ENCODE measurements at places on chromosomes 1 and 21.

- DNase-seq, result no peak
Observed at GRCh38 chr1:55893155-55893554, 678.0 kb upstream of the USP24 start.

GRCh38 chr1:204725821-204726448 is 40.4 kb upstream of the LRRN2 start:
- DNase-seq, result no peak

GRCh38 chr1:940107-941014 is 16.6 kb downstream of the SAMD11 start:
- DNase-seq, result no peak

GRCh38 chr1:161258439-161259344 is at the start of gene PCP4L1:
Gene PCP4L1 (plus strand): TSS chr1:161258745. CDS start chr1:161258975, 230 bp downstream.
- DNase-seq, result peak; percentile 15

GRCh38 chr21:39713905-39714304 is 31.1 kb upstream of the IGSF5 start:
- no peak for DNase-seq

DNA sequence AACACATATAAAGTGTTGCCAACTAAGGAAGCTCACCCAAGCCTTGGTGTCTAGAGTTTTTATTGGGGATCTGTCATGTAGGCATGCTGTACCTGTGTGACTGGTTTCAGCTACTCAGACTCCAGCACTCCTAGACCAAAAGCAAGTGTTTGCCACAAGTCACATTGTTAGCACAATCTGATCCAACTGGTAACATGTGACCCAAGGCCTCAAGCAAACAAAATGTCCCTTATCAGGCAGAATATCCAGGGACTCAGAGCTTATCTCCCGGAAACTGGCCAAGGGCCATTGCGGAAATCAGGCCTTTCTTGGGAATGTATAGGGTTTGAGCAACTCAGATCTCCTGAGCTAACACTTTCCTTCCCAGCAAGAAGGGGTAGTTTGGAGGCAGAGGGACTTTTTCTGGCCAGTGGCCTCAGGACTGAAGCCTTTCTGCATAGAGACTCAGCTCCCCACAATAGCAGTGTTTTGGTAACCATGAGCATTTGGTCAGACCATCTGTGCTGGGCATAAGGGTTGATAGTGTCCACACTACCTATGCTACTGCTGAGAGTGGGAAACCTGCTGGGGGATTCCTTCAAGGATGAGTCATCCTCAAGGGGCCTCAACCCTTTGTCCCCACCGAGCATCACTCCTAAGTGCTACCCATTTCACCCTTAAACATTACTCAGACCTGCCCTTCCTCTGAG is 29.6 kb downstream of the NHLH2 start:
- no peak for DNase-seq

DNA sequence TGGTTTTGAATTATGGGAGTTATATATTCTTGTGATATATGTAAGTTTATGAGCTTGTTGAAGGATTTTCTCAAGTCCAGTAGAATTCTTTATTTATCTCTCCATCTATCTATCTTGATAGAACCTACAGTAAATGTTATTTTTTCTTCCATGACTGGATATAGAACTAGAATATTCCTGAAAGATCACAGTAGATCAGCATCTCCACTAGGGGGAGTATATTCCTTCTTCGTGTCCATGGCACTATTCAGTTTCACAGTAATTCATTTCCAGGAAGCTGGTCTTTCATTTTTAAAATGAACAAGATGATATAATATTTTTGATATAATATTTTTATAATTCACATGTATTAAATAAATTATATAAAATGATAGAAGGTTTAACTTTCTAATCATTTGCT is 18.8 kb downstream of the TMPRSS15 start:
- no peak for DNase-seq

- DNase-seq, result no peak
Observed at GRCh38 chr1:234658138-234658537, 48.2 kb upstream of the IRF2BP2 start.

DNA sequence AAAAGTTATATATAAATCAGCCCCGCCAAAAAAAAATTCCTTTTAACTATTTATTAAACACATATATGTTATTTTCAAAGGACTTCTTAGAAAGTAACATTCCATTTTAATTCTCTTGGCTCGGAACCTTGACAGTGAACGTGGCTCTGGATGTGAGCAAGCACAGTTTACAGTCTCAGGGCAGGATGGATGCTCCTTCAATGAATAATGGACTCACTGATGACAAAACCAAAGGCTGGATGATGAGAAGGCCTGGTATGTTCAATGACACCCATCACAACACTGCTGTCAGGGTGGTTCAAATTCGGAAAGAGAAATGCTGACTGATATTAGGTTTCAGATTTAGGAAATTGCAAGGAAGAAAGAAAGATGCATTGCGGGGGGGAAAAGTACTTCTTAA is 148.8 kb downstream of the SIPA1L2 start:
- DNase-seq, result no peak

- DNase-seq, result no peak
Observed at GRCh38 chr1:93961906-93962305, 52.7 kb upstream of the GCLM start.

GRCh38 chr1:207025146-207025880 is 7.2 kb downstream of the C1orf116 start:
- DNase-seq, result no peak

DNA sequence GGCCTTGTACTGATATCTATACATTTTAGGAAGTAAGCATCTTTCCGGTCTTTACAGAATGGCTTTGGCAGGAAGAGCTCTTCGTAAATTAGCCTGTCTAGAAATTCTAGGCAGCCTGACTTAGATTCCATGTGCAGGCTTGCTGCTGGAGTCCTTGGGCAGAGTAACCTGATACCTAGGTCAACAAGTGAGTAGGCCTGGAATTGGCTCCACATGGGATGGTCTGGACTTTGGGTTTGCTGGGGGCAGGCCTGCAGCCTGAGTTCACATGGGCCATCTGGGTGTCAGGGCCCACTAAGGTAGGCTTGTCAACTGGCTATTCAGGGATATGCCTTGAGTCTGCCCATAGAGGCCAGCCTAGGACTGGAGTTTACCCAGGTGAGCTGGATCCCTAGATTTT is 59.6 kb upstream of the CYYR1 start:
- DNase-seq, result no peak

DNA sequence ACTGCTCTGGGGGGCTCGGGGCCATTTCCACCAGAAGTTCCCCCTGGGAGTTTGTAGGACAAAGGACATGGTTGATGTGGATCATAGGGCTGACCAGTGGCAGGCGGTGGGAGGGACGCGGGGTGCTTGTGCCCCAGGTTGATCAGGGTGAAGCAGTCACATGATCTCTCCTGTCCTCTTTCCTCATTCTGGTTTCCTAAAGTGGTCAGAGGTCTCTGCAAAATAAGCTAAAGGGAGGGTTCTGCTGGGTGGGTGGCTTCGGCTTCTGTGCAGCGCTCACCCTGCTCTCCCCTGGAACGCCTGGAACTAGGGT is 9.2 kb downstream of the PDXK start:
- DNase-seq, result no peak

DNA sequence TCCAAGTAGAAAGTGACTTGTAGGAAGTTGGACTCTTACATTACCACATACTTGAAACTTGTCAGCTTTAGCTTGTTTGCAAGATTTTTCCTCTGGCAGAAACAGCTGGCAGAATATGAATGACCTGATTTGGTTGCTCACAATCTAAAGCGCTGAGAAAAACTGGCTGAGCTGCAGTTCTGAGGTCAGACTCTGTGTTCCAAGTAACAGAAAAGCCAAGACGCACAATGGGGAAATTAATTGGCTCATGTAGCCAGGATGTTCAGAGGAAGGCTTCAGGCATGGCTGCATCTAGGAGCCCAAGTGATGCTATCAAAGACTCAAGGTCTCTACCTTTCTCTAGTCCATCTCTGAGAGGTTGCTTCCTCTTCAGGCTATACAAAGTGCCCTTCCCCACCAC is 27.0 kb downstream of the ALPL start:
- no peak for DNase-seq

DNA sequence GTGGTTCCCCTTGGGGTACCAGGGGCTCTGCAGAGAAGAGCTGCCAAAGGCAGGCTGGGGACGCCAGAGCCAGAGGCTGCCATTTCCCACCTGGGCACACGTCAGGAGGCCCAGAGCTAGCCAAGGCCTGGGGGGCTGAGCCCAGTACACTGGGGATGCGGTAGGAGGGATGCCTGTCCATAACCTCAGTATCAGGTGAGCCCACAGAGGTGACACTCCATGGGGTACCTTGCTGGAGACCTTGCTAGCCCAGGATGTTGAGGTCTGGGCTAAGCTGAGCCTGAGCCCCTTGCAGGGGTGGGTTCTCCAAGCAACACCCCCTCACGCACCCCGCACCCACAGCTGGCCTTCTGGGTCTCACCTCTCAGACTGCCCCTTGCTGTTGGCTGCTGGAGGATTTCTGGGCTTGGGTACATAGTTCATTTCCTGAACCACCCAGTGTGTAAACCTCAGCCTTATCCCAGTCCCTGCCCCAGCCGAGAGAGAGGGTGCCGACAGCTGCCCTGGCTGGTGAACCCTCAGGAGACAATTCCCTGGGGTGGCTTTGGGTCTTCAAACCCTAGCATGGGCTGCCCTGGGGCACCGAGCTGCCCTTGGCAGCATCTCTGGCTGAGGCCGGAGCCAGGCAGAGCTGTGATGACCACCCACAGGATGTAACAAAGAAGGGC is 92.5 kb upstream of the VAMP3 start:
- no peak for DNase-seq

DNA sequence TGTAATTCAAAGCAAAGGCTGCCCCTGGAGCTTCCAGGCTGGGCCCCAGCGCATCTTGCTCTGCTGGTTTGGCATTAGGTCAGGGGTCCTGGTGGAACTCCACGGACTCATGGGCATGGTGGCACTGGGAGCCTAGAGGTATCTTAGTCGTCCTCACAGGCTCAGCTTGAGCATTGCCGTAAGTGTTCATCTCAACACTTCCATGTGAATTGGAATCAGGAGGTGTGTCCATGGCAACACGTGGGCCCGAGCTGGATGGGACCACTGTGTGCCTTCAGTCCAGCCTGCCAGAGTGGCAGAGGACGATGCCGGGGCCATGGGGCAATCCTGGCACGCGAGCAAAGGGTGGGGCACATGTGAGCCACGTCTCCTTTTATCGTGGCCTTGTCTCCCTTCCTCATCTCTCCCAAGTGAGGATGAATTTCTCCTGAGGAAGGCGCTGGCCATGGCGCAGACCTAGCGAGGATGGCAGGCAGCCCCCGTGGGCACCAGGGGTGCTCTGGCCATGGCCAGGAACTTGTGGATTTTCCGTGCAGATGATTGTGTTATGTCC is 47.0 kb downstream of the AGPAT3 start:
- no peak for DNase-seq

- DNase-seq, result no peak
Observed at GRCh38 chr1:10516925-10517676, 42.4 kb downstream of the PEX14 start.

DNA sequence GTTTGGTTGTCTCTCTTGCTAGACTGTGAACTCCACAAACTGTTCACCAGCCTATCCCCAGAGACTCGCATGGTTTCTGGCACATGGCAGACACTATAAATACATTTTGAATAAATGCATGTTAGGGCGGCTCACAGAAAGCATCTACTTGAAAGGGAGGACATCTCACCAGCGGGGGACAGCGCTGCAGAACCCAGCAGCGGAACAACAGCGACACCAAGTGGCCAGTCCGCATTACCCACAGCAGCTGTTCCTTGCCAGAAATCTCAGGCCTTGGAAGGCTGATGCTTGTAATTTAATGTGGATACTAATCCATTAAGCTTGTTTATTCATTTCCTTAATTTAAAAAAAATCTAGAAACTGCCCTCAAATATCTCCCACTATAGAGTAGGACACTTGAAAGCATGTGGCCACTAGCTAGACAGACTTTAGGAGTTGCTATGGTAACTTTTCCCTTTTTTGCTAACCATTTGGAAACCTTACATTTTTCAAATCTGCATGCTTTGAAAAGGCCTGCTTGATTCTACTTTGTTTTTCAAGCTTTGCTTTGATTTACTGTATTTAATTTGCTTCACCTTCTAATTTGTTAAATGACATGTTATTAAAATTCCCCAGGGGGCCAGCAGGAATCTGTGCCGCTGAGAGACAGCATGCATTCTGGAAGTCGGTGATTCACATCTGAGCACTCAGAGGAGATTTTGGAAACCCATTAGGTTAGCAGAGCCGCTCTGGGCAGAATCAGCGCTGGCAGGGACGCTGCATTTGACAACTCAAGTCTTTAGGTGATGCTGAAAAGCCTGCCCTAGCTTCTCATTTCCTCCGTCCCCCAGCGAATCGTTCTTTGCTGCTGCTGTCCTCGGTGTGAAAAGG is 63.5 kb upstream of the SSX2IP start:
- DNase-seq, result peak; percentile 77

DNA sequence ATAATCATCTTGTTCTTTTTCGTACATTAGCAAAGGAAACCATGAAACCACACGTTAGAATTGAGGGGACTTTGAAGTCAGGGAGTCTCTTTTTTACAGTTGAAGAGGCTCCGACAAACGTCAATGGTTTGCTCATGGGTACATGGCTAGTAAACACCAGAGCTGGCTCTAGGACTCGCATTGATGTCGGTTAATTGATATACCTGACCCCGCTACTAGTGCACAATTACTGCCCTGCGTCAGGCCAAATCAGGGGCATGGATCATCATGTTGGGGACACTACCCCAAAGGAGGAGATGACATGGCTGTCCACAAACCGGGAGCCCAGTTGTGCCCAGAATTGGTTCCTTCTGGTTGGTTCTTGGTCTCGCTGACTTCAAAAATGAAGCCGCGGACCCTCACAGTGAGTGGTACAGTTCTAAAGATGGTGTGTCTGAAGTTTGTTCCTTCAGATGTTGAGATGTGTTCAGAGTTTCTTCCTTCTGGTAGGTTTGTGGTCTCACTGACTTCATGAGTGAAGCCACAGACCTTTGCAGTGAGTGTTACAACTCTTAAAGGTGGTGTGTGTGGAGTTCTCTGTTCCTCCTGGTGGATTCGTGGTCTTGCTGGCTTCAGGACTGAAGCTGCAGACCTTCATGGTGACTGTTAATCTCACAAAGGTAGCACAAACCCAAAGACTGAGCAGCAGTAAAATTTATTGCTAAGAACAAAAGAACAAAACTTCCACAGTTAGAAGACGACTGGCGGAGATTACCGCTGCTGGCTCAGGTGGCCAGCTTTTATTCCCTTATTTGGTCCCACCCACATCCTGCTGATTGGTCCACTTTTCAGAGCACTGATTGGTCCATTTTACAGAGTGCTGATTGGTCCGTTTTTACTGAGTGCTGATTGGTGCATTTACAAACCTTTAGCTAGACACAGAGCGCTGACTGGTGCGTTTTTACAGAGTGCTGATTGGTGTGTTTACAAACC is 126.9 kb upstream of the ERRFI1 start:
- peak; percentile 44 for DNase-seq

- DNase-seq, result no peak
Observed at GRCh38 chr1:160608941-160609340, 29.6 kb upstream of the CD84 start.

- no peak for DNase-seq
Observed at GRCh38 chr1:35539824-35540261, 17.4 kb downstream of the KIAA0319L start.

DNA sequence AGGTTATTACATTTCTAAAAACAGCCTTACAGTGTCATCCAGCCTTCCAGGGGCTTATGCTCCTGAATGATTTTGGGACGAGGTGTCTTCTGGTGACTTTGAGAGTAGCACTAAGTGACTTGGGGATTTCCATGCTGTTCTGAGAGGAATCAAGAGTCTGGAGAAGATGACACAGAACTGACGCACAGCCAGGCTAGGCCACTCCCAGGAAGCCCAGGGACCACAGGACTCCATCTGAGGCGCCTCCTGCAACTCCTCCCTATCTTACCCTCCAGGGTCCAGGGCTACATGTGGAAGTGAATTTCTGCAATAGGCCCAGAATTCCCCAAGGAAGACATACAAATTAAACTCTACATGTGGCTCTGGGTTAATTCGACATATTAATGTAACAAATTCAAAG is 92.5 kb downstream of the SLC25A24 start:
- no peak for DNase-seq

Measured in activated gamma-delta T cell treated with Interleukin-2 at 50 U/mL for 16 hours (primary cell).